NCI-H510A (cell line): ENCODE measurements at places on chromosomes 11 and 22.

GRCh38 chr11:94271885-94272372 lies 32.5 kb upstream of the IZUMO1R start:
- DNase-seq: no peak

DNA sequence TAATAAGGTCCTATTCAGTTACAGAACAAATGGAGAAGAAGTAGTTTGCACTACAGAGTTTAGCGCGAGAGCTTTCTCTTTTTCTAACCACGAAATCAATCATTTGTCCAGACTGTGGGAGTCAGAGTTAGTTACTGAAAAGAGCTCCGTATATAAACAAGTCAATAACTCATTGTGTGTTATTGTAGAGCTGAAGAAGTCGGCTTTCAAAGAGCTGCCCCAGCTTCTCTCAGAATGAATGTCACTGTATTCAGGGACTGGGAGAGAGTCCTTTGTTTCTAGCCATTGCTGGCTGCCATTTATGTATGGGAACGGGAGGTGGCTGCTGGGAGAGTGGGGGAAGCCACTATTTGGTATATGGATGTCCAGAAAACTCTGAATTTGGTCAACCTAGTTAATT lies 227.8 kb downstream of the DCDC1 start:
- no peak for DNase-seq

GRCh38 chr11:1278766-1279673 lies 30.4 kb downstream of the TOLLIP start:
- no peak for DNase-seq

GRCh38 chr22:29937940-29938693 lies 55.1 kb downstream of the MTMR3 start:
- no peak for DNase-seq

- no peak for DNase-seq
These were observed 60.9 kb downstream of the SCGB1A1 start for GRCh38 chr11:62479631-62480201.

GRCh38 chr11:111637885-111638284 lies 35.6 kb downstream of the SIK2 start:
- DNase-seq: no peak

GRCh38 chr11:92269021-92269420 lies 44.4 kb downstream of the FAT3 start:
- DNase-seq: no peak

GRCh38 chr11:73126804-73127480 lies 15.2 kb downstream of the FCHSD2 start:
- DNase-seq: no peak

DNA sequence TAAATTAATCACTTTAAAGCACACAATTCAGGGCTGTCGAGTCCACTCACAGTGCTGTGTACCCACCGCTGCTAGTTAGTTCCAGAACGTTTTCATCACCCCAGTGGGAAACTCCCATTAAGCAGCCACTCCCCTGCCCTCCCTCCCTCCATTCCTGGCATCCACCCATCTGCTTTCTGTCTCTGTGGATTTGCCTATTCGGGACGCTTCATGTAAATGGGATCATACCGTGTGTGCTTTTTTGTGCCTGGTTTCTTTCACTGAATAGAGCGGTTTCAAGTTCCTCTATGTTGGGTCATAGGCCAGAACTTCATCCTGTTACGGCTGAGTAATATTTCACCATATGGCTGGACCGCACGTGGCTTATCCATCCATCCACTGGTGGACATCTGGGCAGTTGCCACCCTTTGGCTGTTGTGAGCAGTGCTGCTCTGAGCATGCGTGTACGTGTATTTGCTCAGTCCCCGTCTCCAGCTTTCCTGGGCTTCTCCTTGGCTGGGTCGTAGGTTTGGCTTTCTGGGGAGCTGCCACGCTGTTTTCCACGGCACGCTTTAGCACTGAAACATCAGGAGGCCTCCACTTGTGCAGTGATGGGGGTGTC lies 30.1 kb downstream of the ARHGAP8 start:
- DNase-seq: no peak

DNA sequence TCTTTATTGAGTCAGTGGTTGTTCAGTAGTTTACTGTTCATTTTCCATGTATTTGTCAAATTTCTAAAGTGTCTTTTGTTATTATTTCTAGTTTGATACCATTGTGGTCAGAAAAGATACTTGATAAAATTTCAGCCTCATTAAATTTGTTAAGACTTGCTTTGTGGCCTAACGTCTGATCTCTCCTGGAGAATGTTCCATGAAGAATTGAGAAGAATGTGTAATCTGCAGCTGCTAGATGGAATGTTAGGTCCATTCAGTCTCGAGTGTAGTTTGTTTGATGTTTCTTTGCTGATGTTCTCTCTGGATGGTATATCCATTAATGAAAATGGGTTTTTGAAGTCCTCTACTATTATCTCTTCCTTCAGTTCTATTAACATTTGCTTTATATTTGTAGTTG lies 394.7 kb upstream of the ANO5 start:
- no peak for DNase-seq

- no peak for DNase-seq
These were observed 544.4 kb downstream of the MIAT start for GRCh38 chr22:27201741-27202140.

GRCh38 chr11:12840871-12841660 lies 166.8 kb downstream of the TEAD1 start:
- no peak for DNase-seq
